Fibroblast of mammary gland (primary cell): ENCODE measurements at places on chromosomes 5 and 9.

GRCh38 chr9:93899609-93900435 lies 55.3 kb downstream of the BARX1 start:
- DNase-seq, result no peak

GRCh38 chr9:116238776-116239340 lies 85.3 kb downstream of the PAPPA start:
- DNase-seq, result no peak

- DNase-seq, result no peak
These were observed 6.7 kb upstream of the OR1N2 start for GRCh38 chr9:122546196-122546595.

GRCh38 chr5:147464211-147464610 lies 45.7 kb downstream of the DPYSL3 start:
- DNase-seq, result peak; percentile 66

DNA sequence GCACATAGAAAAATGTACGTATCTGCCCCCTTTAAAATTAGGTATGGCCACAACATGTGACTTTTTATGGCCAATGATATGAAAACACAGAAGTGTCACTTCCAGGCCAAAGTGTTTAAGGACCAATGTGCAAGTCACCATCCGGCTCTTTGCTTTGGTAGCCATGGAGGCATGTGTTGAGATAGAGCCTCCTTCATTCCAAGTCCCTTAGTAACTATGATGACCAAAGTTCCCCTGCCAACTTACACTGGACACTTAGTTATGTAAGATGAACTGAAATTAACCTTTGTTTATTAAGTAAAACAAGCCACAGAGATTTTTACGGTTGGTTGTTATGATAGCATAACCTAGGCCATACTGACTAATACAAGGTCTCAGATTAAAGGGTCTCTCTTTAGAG lies 51.0 kb downstream of the FBN2 start:
- DNase-seq, result peak; percentile 24

DNA sequence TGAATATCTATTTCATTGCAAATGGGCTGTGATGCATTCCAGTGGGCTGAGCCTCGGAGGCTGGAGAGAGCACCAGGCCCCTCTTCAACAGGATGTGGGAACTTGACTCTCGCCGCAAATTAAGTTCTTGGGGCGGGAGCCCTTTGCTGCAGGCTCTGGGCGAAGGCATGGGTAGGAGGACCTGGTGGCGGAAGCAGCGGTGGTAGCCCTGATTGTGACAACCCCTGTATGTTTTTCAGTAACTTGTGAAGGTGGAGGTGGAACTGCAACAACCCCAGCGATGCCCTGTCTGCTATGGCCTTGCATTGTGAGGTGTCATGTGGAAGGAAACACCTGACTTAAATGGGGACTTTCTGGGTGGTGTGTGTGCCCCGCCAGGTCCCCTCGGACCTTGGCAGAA lies 9.4 kb downstream of the FYB1 start:
- no peak for DNase-seq

GRCh38 chr5:132230871-132231270 lies 3.2 kb upstream of the P4HA2 start:
- DNase-seq, result no peak

DNA sequence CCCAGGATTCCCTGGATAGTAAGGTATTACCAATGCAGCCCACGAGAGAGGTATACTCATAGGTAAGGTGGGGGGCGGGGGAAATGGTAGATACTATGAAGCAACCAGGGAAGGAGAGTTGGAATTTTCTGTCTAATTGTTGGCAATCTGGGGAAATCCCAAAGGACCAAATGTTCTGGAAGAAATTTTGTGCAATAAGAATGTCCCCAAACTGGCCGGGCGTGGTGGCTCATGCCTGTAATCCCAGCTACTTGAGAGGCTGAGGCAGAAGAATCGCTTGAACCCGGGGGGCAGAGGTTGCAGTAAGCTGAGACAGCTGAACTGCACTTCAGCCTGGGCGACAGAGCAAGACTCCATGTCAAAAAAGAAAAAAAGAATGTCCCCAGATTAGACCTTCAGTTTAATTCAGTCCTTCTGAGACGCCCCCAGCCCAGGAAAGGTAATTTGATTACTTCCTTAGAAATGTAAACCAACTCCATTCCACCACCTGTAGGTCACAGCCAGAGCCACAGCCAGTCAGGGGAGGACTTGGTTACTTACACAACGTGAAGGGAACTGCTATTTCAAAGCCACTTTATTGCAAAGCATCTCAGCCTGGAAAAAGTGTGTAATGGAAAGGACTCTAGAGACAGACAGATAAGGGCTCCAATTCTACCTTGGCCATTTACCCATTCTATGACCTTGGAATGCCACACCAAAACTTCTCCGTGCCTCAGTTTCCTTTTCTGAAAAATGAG lies 50.0 kb upstream of the KLF4 start:
- DNase-seq, result no peak
